C1 segment of cervical spinal cord (tissue), 14 donors: ENCODE measurements at places on chromosomes 7 and 10.

DNA sequence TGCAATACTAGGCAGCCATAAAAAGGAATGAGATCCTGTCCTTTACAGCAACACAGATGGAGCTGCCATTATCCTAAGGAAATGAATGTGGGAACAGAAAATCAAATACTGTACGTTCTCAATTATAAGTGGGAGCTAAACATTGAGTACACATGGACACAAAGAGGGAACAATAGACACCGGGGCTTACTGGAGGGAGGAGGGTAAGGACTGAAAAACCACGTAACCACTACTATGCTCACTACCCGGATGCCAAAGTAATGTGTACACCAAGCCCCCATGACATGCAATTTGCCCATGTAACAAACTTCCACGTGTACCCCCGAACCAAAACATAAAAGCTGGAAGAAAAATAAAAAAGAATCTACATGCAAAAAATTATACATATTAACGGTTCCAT is 587.0 kb downstream of the PARD3 start:
- DNase-seq, result no peak

- no peak for DNase-seq
Measured at GRCh38 chr10:77919713-77920108, 6.8 kb downstream of the DLG5 start.

DNA sequence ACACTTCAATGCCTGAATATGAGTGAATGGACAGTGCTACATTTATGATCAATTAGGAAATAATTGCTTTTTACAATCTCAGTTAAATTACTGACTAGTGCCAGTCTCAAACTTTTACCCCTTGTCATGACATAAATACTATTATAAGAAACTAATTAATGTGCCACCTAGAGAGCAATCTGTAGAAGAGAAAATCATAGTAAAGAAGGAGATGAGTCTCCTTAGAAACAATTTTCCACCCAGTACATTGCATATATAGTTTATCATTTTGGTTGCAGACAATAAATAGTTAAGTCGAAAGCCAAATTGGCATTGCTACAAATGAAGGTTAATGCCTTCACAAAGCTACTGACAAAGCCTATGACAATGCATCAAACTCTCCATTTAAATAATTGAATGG is 68.6 kb downstream of the SLC13A1 start:
- no peak for DNase-seq

DNA sequence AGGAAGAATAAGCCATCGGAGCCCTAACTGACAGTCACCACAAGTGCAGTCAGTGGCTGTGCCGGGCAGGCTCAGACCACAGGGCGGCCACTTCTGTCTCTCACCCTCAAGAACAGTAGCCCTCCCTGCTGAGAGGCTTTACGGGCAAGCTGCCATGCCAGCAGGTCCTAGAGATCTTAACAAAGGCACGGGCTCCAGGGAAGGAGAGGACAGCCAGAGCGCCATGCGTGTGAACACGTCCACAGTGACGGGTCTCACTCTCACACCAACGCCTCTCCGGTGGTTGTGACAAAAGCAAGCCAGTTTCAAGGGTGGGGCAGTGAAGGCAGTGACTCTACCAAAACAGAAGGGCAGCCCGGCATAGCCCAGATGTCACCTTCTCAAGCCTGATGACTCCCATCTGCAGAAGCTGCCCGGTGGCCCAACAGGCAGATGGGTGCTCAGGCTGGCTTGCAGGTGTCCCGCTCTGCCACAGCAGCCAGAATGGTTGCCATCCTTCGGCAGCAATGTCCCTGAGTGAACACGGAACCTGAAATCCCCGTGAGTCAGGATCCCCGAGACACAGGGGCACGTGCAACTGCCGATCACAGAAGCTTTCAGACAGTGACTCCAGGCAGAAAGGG is 102.0 kb downstream of the FAM53B start:
- no peak for DNase-seq

DNA sequence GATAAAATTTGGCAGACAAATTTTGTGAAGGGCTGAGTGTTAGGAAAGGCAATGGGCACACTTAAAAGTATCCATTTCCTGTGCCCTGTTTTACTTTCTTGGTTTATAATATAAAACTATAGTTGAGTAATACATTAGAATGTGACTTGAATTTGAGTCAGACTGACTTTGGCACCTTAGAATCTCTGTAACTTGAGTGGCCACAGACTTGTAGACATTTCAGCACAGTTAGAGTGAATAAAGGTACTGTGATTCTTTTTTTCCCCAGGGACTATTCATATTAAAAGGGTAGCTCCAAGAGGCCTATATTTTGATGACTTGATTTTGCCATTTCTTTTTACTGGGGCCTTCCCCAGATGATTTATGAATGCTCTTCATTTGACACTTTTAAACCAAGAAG is 22.4 kb downstream of the GBF1 start:
- no peak for DNase-seq

GRCh38 chr10:129809841-129810240 is 154.2 kb downstream of the EBF3 start:
- no peak for DNase-seq

DNA sequence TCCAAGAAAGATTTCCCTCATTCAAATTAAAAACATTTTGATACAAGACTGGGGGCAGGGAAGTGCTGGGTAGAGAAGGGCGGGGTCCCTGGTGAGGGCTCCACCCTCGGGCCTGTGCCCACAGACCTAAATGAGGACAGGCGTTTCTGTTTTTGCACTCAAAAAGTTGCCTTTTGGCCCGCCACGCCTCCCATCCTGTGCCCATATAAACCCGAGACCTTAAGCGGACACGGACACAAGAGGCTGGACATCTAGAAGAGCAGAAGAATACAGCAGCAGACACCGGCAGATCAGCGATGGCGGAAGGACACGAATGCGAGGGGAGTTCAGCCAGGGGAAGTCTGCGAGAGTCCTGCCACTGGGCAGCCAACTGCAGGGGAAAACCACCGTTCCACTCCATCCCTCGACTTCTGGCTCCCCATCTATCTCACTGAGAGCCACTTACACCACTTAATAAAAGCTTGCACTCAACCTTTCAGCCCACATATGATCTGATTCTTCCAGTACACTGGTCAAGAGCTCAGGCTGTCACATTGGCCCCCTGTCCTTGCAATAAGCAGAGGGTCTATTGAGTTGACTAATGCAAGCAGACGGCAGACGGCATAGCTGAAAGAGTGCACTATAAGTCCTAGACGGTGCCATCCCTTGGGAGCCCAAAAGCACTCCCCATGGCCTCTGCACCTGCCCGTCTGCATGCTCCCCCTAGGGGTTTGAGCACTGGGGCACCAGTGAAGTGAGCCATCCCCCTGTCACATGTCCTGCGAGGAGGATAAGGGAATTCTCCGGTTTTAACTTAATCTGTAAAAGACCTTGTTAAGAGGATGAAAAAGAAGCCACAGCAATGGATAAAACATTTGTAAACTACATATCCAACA is 181.8 kb upstream of the PRSS1 start:
- no peak for DNase-seq

GRCh38 chr10:75672842-75673241 is 241.4 kb downstream of the LRMDA start:
- DNase-seq, result no peak

- no peak for DNase-seq
Measured at GRCh38 chr7:146321301-146321700, 204.7 kb downstream of the CNTNAP2 start.

- no peak for DNase-seq
Measured at GRCh38 chr7:107915541-107915940, 24.6 kb downstream of the DLD start.

DNA sequence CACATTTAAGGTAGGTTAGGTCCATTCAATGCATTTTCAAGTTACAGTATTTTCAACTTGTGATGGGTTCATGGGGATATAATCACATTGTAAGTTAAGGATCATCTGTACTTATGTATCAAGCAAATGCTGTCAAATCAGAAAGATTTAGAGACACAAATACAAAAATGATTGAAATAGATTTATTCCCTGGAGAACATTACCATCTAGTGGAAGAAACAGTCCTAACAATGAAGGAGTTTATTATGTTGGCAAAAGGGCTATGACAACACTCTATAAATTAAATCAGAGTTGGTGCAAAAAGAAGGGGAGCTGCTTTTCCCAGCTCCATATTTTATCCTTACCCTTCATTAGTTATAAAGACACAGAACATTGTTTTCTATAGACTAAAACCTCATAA is 69.0 kb downstream of the PRSS58 start:
- no peak for DNase-seq

- no peak for DNase-seq
Measured at GRCh38 chr10:60171436-60172013, 218.2 kb downstream of the ANK3 start.

DNA sequence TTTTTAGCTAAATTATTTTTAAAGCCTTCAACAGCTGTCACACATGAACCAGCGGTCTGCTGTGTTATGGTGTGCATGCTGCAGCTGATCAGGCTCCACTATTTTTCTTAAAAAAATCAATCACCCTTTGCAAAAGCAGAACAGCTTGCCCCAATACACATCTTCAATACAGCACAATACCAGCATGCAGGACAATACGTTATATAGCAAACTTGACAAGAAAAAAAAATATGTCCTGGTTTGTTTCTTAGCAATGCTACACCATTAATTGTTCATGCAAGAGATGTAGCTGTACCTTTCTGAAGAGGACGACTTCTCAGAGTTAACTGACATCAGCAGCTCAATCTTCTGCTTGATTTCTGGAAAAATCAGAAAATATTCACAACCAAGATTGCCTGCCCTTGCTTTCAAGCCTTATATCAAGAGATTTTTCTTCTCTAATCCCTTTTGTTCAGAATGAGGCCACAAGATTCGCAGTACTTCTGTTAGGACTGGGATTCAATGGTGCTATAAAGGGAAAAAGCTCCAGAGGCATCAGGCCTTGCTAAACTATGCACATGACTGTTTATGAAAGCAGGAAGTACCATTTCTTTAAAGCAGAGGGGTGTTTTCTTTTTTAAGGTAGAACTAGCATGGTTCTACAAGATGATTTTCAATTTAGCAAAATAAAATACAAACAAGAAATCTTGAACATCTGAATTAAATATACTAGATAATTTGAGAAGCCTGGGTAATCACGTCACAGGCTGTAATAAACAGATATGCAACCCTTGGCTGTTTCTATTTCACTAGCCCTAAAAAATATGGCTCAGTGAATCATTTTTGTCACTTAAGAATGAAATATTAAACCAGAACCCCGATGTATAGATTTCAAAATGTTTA is 120.0 kb downstream of the SRPK2 start:
- no peak for DNase-seq

- no peak for DNase-seq
Measured at GRCh38 chr7:37297546-37297945, 151.1 kb downstream of the ELMO1 start.

- DNase-seq, result no peak
Measured at GRCh38 chr10:30348378-30348776, 701 bp downstream of the MTPAP start.

- no peak for DNase-seq
Measured at GRCh38 chr7:93205046-93205445, 21.2 kb downstream of the HEPACAM2 start.

GRCh38 chr10:103549349-103549685 is 55.8 kb downstream of the NEURL1 start:
- no peak for DNase-seq

- no peak for DNase-seq
Measured at GRCh38 chr10:63145782-63146181, 12.7 kb downstream of the NRBF2 start.

DNA sequence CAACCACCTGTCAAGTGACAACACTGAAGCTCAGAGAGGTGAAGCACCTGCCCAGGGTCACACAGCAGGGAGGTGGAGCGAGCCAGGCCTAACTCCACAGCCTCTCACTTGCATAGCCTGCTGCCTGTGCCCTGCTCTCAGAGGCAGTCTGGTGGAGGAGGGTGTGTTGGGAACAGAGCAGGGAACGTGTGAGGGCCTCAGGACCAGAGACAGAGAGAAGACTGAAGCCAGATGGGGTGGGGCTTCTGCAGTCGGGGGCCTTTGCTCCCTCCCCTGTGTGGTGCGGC is 114.0 kb downstream of the PTPN20 start:
- DNase-seq, result no peak

- DNase-seq, result no peak
Measured at GRCh38 chr7:30458311-30458710, 20.3 kb downstream of the NOD1 start.
